ENCODE measurements at places on chromosomes 4 and X. TPM values are rescaled to one million over a fixed set of nuclear protein-coding genes. Genes with fewer than 3 reads are reported as not detected.

Gene TMEM31
- not detected for total RNA-seq

DNA sequence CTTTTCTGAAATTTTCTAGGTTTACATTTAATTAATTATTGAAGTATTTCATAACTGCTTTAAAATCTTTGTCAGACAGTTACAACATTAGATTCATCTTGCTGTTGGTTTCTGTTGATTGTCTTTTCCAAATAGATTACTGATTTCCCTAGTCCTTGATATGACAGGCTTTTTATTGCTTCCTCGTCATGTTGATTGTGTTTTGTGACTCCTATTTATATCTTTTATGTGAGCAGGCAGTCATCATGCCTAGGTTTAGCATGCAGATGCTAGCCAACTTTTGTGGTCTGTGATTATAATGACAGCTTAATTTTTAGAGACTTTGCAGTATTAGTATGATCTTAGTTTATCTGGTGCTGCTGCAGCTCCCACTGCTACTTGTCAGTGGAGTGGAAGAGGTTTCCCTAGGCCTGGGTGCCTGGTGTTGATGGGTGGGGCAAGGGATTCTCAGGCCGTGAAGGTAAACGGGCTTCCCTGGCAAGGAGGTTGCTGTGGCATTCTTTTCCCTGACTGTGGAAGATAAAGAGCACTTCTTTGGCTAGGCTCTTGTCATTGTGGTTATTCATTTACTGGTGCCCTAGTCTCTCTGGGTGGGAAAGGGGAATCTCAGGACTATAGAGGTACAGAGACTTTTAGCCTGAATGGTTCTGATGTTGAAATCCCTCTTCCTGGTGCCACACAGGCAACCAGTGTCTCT, 65.7 kb downstream of the SERPINA7 start:
- no peak for DNase-seq

- DNase-seq, result no peak
Observed at GRCh38 chrX:12138361-12139313, at the start of gene FRMPD4. FRMPD4 (plus strand) TSS chrX:12138473; CDS start chrX:12138972, 499 bp downstream.

GRCh38 chr4:130545596-130545995, 1449.6 kb downstream of the C4orf33 start:
- peak; percentile 5 for DNase-seq

- DNase-seq, result peak; percentile 22
Observed at GRCh38 chrX:23854945-23855344, 52.8 kb downstream of the APOO start.

- no peak for DNase-seq
Observed at GRCh38 chr4:74309223-74309622, 953 bp downstream of the EPGN start.

Gene CTAG1B
- not detected for total RNA-seq

Gene HMX1
- not detected for total RNA-seq

GRCh38 chrX:18016941-18017340, 155.8 kb upstream of the RAI2 start:
- DNase-seq, result no peak

DNA sequence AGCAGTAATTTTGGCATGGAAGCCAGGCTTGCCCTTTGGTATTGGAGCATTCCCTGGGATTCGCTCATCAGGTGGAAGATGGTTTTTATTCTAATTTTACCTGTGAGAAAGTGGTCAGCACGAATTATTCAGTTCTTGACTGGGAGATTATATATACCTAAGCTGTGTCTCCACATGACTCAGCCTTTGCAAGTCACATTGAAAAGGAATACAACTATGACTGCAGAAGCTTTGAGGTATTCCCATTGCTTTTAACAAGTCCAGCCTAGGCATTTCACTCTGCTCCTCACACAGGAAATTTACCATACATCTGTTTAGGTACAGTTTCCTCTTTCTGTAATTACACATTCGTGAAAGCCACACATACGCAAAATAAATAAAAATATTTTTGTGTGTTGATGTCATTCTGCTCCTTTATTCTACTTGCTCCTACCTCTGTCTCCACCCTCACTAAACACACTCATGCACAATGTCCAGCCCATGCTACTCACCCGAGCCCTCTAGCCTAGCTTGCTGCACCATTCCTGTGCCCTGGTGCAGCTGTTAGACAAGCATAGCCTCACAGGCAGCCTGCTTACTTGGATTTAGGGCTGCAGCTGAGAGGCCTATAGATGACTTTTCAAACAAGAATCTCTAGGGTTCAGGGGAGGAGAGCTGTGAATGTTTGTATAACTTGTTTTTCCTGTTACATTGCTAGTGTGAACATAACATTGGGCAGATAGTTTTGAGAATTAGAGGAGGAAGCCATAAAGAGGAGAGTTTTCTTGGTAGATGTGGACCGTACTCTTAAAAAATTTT, 504.4 kb upstream of the FAT1 start:
- DNase-seq, result no peak

GRCh38 chr4:1759170-1759817, 33.8 kb upstream of the FGFR3 start:
- no peak for DNase-seq

Gene PWWP3B
- 0.26 TPM for total RNA-seq

Gene TIGD2
- total RNA-seq, result 15.5 TPM

DNA sequence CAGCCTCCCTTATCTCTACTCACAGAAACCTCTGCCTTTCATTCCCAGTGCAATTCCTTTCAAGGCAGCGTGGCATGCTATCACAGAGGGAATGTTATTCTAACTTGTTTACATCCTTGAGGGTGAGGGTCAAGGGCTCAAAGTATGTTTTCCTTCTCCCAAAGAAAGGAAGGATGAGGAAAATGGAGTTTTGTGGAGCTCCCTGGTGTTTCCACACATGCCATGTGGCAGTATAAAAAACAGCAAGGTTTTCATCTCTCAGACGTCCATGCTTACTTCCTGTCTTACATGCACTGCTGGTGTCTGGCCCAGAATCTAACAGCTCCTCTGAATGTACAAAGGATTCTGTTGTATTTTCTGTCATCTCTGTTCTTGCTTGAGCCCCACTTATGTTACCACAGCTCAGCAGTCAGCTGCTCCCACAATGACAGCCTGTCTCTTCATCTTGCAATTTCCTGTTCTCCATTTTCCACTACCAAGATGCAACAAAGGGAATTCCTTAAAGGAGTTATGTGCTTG, 128.0 kb downstream of the SNCA start:
- DNase-seq, result no peak

DNA sequence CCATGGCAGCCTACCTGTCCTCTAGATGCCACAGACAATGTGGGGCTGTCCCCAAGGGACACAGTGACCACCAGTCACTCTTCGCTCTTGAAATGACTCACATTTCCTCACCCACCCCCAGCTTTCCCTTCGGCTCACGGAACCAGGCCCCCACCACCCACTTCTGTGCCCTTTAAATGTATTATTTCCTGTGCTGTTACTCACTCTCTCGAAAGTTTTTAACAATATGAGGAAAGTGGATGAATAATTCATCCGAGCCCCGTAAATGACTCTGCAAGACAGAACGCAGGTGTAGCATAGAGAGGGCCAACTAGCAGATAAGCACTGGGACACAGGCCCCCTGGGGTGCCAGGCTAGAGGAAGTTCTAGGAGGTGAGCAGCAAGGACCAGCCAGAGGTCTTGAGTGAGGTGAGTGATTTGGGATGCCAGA, 179.5 kb upstream of the TBL1X start:
- no peak for DNase-seq

Gene SHROOM4
- total RNA-seq, result 0.12 TPM

GRCh38 chr4:57103051-57103450, 7.1 kb downstream of the IGFBP7 start:
- no peak for DNase-seq

DNA sequence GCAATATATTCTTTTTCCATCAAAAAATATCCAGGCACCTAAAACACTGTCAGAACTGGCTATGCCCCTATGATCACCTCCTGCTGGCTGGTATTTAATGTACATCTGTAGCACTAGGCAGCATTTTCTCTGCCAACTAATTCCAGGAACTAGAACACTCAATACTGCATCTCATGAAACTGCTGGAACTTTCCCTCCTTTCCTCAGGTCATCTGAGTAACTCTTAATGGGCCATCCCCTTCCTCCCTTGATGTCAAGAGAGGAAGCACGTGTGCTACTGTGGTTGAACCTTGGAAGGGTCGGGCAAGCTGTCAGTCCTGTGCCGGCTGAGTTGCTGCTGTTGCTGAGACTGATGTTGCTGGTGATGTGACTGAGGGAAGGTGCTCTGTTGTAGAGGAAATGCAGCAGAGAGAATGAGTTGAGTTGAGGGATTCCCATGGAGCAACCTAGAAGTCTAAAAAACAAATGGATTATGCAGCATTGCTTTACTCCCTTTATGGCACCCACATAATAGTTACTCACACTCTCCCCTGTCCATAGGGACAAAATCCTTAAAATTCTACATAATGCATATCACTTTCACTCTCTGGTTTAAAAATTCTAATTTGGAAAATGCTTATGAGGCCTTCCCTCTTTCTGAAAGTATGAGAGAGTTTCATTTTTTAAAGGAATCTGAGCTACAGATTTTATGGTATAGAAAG, 39.5 kb downstream of the TMEM165 start:
- DNase-seq, result peak; percentile 30

DNA sequence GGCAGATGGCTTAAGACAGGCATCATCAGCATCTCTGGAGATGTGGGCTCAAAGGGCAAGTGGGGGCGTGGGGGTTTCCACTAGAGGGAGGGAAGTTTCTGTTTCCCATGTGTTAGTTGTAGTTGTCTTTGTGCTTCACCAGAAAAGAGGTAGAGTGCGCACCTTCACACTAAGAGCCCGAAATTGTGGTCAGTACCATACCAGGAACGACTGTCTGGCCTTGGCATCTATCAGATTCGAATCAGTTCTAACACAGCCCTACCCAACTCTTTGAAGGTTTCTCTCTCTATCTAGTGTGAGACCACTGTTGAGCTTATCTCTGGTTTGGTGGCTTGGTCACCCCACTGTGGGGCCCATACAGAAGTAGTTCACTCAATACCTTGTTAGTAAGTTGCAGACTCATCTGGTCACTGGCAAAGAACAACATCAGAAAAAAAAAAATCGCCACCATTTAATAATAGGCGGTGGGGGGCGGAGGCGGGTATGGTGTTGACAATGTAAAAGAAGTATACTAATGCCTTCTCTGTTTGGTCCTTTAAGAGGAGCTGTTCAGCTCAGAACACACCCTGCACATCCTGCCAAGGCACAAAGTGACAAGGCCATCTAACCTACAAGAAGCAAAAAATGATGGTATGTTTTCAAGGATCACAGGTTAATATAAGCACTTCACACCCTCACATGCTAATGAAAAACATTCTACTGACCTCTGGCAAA, 71.1 kb downstream of the NYX start:
- DNase-seq, result no peak

- no peak for DNase-seq
Observed at GRCh38 chrX:71111141-71111843, at the start of gene IL2RG. IL2RG (minus strand) TSS chrX:71111577; CDS start chrX:71111539, 38 bp downstream.

DNA sequence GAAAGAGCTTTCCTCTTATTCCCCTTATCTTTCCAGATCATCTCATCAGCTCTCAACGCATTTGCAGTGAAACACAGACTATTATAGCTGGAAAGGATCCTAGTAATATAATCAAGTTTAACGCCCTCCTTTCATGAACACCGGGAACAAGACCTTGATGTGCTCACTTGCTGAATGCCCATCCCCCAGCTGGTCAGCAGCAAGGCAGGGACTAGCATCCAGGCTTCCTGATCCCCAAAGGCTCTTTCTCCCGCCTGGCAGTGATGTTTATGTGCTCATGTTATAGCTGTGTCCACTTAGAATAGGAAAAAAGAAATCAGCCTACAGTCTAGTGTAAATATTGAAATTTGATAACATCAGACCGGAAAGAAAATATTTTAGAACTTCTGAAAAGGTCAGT, 24.6 kb downstream of the GPC4 start:
- no peak for DNase-seq

Gene LEF1
- 3.0 TPM for total RNA-seq

GRCh38 chrX:153582896-153583295, 16.0 kb downstream of the CCNQ start:
- no peak for DNase-seq

DNA sequence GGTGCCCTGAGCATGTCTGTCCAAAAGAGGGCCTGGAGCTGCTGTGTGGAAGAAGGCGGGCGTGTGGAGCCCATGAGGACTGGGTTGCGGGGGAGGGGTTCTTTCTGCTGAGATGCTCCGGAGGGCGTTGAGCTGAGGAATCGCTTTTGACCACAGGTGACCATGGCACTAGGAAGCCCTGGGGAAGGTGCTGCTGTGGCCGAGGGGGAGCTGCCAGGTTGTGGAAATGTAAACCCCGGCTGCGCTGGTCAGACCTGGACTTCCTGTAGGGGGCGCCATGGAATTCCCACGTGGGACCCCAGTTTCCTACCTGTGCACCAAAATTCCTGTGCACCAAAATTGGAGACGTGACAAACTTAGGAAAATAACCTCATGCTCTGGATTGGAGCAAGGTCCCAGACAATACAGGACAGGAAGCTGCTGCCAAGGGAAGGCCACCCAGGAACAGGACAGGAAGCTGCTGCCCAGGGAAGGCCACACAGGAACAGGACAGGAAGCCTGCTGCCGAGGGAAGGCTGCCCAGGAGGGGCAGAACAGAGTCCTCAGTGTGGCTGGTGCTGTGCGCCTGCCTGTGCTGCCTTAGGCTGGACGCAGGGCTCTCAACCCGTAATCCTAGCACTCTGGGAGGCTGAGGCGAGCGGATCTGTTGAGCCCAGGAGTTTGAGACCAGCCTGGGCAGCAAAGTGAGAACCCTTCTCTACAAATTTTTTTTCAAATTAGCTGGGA, 28.4 kb upstream of the UVSSA start:
- no peak for DNase-seq

DNA sequence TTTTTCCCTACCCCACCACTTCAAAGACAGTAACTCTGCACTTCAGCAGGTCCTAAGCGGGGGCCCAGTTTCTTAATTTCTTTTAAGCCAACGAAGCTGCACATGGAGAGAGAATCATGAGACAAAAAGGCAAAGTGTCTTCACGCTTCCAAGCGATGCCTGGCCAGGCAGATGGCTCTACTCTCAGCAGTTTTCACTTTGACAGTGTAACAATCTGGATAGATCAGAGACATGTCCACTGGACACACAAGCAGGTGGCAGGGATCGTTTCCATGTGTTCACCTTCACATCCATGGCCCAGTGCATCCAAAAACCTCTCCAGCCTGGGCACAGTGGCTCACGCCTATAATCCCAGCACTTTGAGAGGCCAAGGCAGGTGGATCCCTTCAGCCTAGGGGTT, 27.8 kb downstream of the PPP2R2C start:
- no peak for DNase-seq

DNA sequence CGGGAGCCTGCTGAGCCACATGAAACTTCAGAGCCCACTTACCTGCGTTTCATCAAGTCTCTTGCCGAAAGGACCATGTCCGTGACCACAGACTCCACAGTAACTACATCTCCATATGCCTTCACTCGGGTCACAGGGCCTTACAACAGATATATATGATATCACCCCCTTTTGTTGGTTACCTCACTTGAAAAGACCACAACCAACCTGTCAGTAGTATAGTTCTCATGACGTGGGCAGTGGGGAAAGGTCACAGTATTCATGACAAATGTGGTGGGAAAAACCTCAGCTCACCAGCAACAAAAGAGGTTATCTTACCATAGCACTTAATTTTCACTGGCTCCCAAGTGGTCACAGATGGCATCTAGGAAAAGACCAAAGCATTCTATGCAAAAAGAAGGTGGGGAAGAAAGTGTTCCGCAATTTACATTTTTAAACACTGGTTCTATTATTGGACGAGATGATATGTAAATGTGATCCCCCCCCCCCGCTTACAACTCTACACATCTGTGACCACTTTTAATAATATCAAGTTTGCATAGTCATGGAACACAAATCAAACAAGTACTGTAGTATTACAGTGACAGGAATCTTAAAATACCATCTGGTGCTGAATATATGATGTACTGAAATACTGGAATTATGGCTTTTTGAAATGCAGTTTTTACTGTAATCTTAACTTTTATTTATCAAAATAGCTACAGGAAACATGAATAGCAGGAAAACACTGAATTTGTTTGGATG, 129.9 kb downstream of the TET2 start:
- no peak for DNase-seq

All from MCF 10A (cell line).